SIG-M5 (cell line): ENCODE measurements at places on chromosomes 2 and 18.

GRCh38 chr2:157489983-157490382 is 46.1 kb upstream of the CYTIP start:
- no peak for DNase-seq

DNA sequence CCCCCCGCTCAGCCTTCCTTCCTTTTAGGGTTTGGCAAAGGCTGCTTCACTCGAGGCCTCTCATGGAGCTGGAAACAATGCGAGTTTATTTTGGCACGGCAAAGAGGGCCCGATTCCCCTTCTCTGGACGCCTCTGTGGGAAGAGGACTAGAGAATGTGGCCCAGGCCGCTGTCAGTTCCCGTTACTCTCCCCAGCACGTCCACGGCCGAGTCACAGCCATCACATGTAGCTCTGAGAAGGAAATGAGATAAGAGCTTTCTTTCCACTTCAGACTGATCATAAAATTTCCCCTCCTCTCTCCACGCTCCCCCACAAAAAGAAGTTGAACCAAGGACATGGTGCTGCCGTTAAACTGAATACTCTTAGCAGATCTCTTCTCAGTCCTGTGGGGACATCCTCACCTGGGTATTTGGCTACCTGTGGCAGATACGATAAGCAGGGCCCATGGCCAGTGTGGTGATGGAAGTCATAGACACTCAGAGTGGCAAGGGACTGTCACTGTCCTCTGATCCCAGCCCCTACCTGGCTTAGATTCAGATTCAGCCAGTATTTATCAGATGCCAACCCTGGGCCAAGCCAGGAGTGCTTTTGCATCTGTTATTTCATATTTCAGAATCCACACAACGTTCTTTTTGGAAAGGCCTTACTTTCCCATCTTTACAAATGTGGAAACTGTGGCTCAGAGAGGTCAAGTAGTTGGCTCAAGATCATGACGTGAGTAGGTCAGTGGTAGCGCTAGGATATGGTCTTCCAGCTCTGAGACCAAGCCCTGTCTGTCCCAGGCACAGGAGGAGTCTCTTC is 101.2 kb downstream of the MCFD2 start:
- no peak for DNase-seq

GRCh38 chr2:27019931-27020855 is 12.6 kb upstream of the TMEM214 start:
- DNase-seq: no peak

DNA sequence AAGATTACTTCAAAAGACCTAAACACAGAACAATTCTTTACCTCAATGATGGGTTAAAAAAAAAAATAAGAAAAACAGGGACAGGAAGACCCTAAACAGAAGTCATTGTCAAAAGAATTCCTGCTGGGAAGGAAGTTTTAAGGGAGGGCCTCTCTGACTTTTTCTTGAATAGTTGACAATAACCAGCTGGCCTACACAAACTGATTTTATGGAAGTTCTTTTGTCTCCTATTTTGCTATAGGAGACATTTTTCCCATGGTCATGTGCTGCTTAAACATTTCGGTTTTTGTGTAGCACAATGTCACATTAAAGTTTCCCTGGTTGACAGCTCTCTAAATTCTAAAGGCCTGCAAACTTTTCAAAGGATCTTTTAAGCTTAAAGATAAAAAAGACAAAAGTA is 55.3 kb downstream of the RFTN2 start:
- no peak for DNase-seq

DNA sequence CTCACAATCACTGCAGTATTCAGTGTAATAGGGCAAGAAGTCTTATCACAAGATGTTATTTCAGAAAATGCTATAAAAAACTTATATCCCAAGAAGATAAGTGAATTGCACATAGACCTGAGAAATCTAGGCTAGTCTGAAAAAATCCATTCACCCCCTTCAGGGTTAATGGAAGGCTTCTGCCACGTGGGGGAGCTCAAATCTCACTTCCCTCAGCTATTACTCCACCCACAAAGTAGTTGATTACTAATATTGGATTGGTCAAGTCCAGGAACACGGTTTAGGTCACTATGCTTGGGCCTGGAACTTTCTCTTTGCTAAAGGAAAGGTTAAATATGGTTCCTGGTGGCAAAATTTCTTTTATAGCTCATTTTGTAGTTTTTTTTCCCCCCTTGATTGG is 51.2 kb upstream of the ADAM23 start:
- no peak for DNase-seq
